ENCODE measurements at places on chromosomes 7 and 10.
A peak's percentile ranks its signal among the peaks of the same experiment; 100 is the strongest.

GRCh38 chr10:12390733-12391132 lies 41.4 kb downstream of the CAMK1D start:
- DNase-seq: no peak

- no peak for DNase-seq
These were observed 229.9 kb downstream of the KIAA1217 start for GRCh38 chr10:24438800-24439199.

- DNase-seq: peak; percentile 45
These were observed 83.6 kb downstream of the TMEM106B start for GRCh38 chr7:12294701-12295100.

DNA sequence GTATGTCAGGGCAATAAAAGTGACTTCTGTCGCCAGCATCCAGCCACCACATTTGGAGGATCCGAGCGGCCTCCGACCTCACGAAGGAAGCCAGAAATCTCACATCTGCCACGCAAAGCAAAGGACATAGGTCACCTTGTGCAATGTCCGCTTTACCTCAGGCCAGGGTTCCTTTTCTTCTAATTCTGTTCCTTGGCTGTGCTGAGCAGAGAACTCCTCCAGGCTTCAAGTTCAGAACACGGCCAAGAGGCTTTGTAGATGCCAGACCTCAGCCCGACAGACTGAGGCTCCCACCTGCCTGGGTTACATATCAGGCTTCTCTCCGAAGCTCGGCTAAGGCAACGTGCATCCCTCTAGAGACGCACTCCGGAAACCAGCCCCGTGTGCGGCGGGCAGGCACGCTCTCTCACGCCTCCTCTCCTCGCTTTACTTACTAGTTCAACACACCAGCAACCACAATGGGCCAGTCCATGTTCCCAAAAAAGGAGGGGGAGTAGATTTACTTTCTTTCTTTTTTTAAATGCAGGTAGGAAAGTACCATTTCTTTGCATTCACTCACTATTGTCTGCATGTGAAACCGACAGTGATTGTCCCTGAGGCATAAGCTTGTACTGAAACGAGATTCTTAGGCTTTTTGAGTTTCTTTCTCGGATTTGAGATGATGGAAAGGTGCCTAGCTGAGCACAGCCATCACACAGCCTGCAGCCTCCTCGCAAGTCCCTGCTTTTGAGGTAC lies 122.4 kb upstream of the AFAP1L2 start:
- DNase-seq: no peak

DNA sequence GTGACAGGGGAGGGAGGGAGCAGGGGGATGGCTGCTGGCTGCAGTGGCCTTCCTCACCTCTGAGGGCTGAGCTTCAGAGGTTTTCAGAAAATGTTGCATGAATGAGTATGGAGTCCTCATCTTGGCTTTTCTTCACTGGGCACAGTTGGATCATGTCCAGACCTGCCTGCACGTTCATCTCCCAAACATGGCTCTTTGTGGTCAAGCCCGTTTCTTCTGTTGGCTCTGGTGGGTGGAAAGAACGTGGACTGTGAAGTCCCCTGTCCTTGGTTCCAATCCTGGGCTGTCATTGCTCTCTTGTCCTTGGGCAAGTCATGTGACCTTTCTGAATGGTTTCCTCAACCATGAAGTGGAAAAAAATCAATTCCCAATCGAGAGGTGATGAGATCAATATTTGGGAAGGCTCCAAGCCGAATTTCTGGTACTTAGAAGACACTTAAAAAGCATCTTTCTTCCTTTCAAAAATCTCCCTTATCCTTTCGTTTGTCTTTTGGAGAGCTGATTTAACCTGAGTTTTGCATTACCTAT lies 34.5 kb downstream of the TSPAN14 start:
- DNase-seq: no peak

DNA sequence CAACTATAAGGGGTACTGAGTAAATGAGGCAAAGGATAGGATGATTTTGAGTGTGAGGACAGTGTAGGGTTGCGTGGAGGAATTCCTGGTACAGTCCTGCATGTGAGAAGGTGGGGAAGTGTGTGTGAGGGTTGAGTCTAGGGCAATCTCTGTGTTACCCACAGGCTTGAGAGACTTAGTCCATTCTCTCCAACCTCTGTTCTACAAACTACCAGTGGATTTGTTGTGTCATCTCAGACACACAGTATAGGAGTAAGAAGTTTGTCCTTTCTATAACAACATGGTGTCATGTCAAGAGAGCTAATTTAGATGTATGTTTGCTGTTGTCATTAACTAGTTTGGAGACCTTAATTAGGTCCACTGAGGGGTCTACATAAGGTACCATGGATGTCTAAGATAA lies 12.5 kb downstream of the PURB start:
- no peak for DNase-seq

- no peak for DNase-seq
These were observed 62.7 kb upstream of the STK17A start for GRCh38 chr7:43520201-43520600.
